Liver (tissue), 10 donors: ENCODE measurements at places on chromosomes 7 and 10.
A peak's percentile ranks its signal among the peaks of the same experiment; 100 is the strongest.

DNA sequence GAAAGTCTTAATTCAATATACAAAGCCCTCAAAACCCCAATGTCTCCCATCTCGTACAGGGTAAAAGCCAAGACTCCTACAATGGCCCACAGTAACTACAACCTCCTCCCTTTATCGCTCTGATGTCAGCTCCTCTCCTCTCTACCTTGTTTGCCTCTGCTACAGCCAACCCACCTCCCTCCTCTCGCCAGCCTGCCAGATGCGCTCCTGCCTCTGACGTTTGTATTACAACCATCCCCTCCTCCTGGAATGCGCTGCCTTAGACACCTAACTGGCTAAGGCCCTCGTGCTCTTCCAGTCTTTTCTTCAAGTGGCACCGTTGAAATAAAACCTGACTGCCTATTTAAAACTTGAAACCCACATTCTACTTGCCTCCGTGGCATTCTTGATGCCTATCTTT lies 115.3 kb upstream of the MYO3A start:
- DNase-seq = no peak

DNA sequence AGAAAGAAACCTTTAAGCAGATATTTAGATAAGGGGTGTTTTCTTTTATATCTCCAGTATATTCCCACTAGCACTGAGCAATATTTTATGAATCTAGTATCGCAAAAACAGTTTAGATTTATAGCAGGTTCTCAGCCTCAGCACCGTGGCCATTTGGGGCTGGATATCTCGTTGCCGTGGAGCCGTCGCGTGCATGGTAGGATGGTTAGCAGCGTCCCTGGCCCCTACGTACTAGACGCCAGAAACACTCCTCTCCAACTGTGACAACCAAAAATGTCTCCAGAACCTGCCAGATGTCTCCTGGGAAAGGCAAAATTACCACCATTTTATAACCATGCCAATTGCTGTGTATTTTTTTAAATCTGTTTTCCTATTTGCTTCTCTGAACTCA lies 172.9 kb downstream of the CACNB2 start:
- DNase-seq = no peak

- DNase-seq = no peak
Measured at GRCh38 chr10:93287775-93288174, 194.4 kb downstream of the MYOF start.

DNA sequence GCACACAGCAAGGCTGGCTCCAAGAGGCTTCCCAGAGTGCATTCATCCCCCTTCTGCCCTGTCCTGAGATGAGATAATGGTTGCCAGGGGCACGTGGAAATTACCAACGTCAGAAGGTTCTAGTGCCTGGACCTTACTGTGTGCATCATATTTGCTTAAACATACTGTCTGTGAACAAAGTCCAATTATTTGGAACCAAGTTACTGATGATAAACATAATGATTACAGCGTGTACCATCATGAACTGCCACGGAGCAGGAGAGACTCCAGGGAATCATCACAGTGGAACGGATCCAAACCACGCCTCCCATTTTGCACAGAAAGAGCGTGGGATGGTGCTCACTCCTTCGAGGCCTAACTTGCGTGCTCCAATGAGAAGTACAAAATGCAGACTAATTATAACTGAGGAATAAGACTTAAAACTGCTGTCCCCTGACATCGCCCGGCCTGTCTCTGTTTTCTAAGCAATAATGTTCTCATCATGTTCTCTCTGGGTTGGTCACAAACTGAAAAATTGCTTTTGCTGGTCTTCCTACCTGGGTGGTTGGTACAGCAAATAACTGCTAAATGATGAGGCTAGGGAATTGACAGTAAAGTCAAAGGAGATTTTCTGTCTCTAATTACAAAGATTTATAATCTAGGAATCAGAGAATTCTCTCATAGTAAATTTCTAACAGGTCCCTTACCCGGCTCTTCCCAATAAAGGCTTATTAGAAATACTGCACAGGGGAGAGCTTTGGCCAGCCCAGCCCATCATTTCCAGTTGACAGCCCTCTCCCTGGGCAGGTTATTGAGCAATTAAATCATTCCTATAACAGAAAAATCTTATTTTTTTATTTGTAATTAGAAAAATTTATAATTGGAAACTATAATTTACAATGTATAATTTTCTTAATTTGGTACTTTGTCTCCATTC lies 182.2 kb downstream of the CAMK1D start:
- no peak for DNase-seq

GRCh38 chr10:70440296-70441160 lies 953 bp downstream of the NODAL start:
- no peak for DNase-seq

- DNase-seq = no peak
Measured at GRCh38 chr7:96667026-96667425, 42.6 kb downstream of the SEM1 start.

GRCh38 chr7:44398511-44398911 lies 73.1 kb upstream of the CAMK2B start:
- no peak for DNase-seq

DNA sequence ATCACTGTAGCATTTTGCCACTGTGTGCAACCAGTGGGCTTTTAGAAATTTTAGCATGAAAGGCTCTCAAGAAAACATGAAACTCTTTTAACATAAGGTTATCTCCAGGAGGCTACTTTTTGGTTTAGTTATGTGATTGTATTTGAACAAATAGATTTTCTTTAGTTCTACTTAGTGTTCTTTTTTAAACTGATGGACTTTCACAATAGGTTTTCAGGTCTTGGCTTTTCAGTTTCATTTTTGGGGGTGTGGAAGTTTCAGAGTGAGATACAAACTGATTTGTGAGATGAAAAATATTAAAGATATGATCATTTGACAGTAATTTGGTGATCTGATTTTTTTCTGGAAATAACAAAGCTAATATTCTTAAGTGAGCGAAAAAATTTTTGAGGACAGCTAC lies 344.1 kb downstream of the PHF14 start:
- no peak for DNase-seq

DNA sequence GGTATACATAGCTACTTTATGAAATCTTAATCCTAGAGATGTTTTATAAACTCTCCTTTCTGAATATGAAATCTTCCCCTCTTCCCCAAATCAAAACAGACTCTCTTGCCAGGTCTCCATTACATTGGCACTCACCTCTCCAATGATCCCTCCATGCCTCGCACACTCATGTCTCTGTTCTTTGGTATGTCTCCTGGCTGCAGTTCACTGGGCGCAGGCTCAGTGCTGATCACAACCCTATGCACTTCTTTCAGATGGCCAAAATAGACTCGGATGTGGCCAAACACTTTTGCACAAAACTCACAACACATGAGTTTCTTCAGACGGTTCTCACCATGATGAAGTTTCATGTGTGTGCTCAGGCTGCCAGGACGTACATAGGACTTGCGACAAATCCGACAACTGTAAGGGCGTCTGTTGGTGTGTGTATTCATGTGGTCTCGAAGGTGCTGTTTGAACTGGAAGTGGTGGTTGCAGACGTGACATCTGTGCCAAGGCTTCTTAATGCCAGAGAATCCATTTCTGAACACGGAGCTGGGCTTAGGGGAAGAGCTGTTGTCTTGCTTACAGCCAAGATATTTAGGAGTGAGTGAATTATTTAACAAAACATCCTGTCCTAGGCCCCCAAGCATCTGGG lies 183.2 kb downstream of the ZNF438 start:
- no peak for DNase-seq

- no peak for DNase-seq
Measured at GRCh38 chr7:32298408-32299132, 191.6 kb downstream of the LSM5 start.

DNA sequence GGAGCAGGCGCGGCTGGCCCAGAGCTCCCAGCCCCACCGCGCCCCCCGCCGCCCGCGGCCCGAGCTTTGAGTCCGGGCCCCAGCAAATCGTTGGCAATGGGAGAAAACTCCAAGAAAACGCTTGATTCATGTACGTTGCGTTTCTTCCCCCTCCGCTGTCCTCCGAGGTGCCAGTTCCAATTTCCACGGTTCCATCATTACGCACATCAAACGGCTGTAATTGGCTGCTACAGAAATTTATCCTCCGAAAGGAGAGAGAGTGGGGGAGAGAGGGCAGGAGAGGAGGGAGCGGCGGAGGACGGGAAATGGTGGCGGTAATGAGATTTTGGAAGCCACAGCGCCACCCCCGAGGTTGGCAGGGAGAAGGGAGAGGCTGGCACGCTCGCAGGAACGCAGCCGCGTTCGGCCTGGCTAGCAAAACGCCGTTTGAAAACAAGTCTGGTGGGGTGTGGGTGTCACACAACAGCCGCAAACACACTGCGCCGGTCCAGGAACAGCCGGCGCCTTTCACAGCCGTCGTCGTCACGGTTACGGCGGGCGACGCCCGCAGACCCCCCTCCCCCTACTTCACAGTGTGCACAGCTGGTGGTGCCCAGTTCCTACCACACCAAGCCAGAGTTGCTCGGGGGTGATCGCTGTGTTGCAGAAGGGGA lies 57.5 kb downstream of the UNCX start:
- DNase-seq = no peak

GRCh38 chr10:62258926-62259325 lies 9.7 kb downstream of the RTKN2 start:
- DNase-seq = no peak

DNA sequence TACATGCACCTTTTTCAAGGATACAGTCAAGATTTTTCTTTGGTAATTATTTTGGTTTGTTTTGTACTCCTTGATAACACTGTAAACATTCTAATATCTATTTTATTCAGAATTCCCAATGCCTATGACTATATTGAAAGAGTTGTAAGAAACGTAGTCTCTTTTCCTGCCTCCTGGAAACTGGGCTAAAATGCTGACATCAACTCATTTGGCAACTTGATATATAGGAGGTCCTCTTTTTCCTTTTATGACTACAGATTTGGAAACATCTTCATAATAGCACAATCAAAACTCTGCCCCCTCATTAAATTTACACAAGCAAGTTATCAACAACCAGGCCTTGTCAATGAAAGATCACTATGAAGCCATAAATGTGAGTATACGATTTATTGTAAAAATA lies 422.3 kb upstream of the PCDH15 start:
- no peak for DNase-seq

DNA sequence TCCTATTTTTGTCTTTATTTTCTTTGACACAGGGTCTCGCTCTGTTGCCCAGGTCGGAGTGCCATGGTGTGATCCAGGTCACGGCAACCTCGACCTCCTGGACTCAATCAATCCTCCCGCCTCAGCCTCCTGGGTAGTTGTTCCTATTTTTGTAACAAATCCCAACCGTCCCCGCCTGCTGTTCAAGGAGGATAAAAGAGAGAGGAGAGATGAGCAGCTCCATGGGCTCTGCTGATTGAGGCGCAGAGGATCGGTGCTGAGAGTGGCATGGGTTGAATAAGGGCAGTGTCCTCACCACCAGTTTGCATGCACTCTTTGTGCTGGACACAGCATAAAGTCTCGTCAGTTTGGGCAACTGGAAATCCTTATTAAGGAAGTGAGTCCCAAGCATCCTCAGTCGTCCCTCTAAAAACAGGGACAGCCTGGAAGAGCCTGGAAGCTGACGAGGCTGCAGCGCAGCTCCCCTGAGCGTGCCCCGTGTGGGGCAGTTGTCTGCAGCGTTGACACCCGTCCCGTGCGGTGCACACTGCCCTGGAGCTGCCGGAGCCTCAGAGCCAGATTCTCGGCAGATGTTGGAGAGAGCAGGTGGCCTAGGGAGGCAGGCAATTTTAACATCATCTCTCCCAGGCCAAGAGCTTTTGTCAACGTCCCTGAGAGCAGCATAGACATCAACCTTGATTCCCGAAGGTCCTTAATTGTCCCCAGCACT lies 404.2 kb upstream of the RNF32 start:
- peak; percentile 22 for DNase-seq

DNA sequence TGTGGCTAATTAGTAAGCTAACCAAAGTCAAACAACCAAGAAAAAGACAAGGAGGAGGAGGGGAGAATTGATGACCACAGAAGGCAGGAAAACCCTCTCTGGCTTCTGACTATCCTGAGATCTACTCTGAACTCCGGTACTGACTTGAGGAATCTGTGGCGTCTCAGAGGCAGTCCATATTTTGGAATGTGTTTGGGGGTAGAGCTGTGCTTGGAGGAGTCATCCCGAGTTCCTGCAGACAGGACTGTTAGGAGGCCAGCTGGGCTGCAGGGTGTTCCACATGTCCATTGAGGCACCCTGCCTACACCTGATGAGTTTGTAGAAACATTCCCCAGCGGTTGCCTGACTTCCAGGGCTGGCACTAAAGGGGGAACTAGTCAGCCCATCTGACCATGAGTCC lies 91.6 kb downstream of the PLCE1 start:
- DNase-seq = no peak
